ENCODE measurements at places on chromosomes 16 and 17.
A peak's percentile ranks its signal among the peaks of the same experiment; 100 is the strongest.

GRCh38 chr17:64457156-64457555 lies 8.2 kb downstream of the MILR1 start:
- no peak for DNase-seq

DNA sequence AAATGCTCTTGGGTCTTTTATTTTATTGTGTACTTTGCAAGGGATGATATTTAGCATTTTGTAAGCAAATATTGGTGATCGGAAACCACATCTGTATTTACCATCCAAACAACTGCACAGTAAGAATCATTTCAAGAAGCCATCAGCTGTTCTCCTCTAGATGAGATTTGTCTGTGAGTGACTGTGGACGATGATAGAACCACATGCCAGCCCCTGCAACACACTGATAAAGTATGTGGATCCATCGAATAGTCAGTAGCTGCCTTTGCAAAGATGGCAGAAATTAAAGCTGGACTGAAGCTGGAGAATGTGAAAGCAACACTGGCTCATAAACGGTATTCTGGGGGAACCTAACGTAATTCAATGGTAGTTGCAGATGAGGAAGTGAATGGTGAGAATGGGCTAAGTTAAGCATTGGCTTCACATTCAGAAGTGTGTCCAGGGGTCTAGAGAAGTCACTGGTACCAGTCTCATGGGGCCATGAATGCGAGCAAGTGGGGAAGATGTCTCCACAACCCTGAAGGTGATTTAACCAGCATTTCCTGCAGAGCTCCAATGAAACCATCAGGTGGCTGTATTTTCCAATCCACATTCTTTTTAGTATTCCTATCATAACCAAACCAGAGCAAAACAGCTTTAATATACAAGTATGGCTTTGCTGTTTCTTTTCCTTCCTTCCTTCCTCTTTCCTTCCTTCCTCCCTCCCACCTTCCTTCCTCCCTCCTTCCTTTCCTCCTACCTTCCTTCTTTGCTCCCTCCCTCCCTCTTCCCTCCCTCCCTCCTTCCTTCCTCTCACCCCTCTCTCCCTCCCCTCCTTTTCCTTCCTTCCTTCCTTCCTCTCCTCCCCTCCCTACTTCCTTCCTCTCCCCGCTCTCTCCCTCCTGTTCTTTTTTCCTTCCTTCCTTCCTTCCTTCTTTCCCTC lies 169.4 kb downstream of the ABCA8 start:
- no peak for DNase-seq

DNA sequence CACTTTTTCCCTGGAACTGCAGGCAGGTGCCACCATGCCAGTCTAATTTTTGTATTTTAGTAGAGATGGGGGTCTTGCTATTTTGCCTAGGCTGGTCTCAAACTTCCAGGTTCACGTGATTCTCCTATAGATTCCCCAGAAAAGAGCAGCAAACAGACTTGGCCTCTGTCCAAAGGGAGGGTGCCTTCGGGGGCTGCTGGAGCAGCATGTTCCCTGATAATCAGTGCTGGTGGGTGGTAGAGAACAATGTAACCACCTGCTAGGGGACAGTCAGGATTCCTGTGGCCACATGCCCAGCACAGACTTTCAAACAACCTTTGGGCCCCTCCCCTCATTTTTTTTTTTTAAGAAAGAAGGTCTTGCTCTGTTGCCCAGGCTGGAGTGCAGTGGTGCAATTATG lies 14.2 kb upstream of the CCNF start:
- DNase-seq: no peak

DNA sequence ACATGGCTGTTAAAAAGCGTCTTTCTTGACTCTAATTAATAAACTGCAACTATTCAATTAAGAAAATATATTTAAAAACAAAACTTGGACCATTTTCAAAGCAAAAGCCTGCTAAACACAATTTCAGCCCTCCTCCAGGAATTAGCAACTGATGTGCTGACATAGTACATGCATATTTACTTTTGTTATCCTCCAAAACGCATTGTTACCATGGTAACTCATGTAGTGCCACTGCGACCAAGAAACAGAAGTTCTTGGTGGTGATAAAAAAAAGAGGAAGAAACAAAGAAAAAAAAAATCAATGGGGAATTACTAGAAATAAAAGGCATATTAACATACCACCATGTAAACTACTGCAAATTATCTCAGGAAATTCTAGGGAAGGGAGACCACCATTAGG lies 793.4 kb upstream of the CDH8 start:
- DNase-seq: no peak

DNA sequence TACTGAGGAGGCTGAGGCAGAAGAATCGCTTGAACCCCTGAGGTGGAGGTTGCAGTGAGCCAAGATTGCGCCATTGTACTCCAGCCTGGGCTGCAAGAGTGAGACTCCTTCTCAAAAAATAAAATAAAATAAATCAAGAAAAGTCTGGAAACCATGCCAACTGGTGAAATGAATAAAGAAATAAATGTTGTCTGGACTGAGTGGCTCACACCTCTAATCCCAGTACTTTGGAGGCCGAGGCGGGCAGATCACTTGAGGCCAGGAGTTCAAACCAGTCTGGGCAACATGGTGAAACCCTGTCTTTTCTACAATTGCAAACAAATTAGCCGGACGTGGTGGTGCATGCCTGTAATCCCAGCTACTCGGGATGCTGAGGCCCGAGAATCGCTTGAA lies 744 bp upstream of the LRRC37A3 start:
- DNase-seq: no peak

GRCh38 chr16:82643936-82644630 lies 17.3 kb downstream of the CDH13 start:
- DNase-seq: no peak

GRCh38 chr16:740459-740763 lies 386 bp downstream of the CIAO3 start:
- DNase-seq: no peak

DNA sequence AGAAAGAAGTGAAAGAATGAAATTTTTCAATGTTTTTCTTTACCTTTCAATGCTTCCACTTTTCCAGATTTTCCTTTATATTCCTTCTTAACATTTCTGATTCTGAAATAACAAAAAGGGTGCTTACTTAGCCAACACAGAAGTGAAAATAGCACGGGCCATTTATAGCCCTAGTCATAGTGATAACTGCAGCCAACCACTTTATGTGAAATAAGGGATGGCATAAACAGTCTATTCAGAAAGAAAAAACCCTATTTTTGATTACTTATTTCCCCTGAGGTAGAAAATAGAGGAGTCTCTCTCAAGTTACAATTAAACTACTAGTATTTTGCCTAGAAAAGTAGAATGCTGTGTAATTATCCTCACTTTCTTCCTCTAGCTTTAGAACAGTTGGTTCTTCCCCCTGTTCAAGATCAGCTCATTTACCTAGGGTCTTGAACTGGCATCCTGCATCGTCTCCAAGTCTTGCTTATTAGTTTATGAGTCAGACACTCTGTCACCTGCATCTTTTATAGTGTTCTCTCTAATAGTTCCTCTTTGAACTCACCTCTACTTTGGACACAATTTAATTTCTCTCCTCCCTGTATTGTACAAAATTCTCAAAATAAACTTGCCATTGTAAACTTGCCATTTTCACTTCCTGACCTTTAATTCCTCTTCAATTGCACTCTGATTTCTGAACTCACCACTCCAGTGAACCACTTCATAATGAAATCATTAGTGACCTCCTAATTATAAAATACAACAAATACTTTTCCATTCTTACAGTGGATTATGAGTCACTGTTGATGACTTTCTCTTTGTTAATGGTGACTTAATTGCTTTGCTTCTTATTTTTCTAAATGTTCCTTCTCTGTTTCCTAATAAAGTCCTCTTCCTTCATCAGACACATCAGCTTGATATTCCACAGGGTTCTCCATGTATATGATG lies 23.6 kb downstream of the ABCA6 start:
- DNase-seq: no peak

- DNase-seq: no peak
Measured at GRCh38 chr17:81807839-81808238, 3.9 kb downstream of the GCGR start.

DNA sequence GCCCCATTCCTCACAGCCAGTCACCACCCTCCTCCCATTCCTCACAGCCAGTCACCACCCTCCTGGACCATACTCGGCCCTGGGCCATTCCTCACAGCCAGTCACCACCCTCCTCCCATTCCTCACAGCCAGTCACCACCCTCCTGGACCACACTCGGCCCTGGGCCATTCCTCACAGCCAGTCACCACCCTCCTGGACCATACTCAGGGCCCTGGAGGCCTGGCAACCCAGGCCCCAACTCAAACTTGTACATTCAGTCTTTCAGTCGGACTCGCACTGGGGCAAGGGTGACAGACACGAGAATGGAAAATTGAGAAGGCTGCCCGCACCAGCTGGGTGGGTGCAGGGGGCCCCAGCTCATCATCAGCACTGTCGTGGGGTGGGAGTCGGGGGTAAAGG lies 30.4 kb upstream of the FOXK2 start:
- DNase-seq: no peak

DNA sequence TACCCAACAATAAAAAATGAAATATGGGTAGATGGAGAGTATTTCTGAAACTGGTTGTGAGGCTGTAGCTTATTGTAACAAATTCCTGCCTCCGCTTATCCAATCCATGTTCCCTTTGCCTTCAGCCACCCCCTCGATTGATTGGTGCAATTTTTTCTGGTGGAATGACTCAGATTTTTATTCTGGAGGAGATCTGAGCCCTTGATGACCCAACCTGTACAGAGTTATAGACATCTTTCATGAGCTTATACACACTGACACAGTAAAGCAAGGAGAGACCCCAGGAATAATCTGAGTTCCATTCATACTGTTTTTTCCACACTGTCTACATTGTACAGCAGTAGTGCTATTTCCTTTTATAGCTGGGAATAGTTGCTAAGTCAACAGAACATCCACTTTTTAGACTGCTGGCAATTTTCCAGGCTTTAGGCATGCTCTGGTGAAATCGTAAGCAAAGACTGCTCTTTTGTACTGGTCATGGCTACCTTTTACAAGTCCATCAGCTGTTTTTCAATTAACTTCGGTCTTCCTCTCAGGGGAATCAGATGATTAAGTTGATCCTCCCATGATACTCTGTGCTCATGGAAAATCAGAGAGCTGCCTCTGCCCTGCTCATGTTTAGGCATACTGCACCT lies 30.1 kb downstream of the CCL4 start:
- no peak for DNase-seq

- no peak for DNase-seq
Measured at GRCh38 chr16:3530371-3530914, 29.6 kb downstream of the CLUAP1 start.

- no peak for DNase-seq
Measured at GRCh38 chr17:5832886-5833285, 237.3 kb upstream of the WSCD1 start.

GRCh38 chr17:71625330-71625729 lies 495.5 kb upstream of the SOX9 start:
- DNase-seq: no peak

DNA sequence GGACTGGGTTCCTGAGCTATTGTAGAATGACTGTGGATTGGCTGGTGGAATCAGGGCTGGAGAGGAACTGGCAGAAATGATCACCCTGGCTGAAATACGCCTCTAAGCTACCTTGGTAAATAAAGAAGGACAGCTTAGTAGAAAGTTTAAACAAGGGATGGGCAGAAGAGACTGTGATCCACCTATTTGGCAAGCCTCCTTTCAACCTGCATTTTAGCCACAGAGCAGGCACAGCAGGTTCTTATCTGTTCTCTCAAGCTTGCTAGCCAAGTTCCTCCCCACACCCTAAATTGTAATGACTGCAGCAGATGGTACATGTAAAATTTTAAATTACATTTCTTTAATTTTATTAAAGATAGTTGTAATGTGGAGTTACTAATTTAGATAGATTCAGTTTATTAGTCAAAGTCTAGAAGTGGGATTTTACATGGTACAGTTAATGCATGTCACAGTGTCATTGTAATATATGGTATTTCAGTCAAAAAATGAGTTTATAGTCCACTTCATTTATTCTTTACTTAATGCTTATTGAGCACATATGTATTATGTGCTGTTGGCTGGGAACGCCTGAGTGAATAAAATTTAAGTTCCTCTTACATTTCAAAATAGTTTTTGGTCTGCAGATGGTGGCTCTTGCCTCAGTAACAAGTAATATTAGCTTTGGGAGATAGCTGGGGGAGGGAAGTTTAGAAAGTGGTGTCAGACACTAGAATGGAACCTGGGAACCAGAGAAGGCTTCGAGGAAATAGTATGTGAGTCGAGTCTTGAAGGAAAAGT lies 11.2 kb downstream of the EPN2 start:
- no peak for DNase-seq

DNA sequence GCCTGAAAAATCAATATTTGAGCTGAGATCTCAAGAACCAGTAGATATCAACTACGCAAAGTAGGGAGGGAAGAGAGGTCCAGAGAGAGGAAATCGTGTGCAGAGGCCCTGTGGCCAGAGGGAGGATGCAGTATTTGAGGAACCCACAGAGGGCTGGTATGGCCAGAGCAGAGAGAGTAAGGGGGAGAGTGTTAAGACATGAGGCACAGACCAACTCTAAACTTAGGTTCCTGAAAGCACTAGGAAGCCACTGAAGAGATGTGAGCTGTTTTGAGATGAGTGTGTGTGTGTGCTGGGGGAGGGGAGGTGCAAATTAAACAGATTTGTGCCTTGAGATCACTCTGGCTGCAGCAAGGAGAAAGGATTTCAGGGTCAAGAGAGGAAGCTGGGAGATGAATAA lies 10.9 kb downstream of the SLC13A2 start:
- no peak for DNase-seq

- no peak for DNase-seq
Measured at GRCh38 chr17:21272250-21272649, 12.3 kb upstream of the MAP2K3 start.

GRCh38 chr17:2624292-2624731 lies 30.9 kb downstream of the PAFAH1B1 start:
- no peak for DNase-seq

GRCh38 chr17:55895112-55895759 lies 144.4 kb downstream of the PCTP start:
- DNase-seq: peak; percentile 1

- DNase-seq: no peak
Measured at GRCh38 chr16:29310852-29311314, 95.6 kb downstream of the NPIPB11 start.

GRCh38 chr16:73190256-73190655 lies 142.3 kb upstream of the ZFHX3 start:
- no peak for DNase-seq

GRCh38 chr17:77493901-77494663 lies 353.3 kb downstream of the SEC14L1 start:
- no peak for DNase-seq

DNA sequence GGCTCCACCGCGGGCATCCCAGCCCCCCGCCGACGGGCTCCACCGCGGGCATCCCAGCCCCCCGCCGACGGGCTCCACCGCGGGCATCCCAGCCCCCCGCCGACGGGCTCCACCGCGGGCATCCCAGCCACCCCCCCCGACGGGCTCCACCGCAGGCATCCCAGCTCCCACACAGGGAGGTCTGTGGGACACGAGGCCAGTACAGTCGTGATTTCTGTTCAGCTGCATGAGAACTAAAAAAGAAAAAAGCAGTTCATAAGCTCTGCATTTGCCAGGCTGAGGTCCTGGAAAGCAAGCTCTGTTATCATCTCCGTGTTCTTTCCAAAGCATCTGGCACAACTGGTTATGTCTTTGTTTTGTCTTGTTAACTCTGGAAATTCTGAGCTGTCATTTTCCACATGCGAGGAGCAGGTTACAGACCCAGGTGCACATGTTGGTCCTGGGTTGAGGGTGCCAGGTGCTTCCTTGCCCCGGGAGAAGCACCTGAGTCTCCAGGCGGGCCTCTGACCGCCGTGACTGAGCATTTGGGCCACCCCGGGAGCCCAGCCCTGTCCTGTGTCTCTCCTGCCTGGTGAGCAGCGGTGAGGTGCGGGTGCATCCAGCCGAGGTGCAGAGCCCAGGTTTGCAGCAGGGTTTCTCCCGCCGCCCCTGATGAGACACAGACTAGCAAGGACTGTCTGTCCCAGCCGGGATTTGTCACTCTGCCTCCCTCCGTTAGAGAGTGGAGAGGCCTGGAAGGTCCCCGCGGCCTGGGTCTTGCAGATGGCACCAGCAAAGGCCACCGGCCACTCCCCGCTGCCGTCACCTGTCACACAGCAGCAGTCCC lies 9.9 kb upstream of the WFIKKN1 start:
- no peak for DNase-seq
